ENCODE measurements at places on chromosomes 7 and 10. TPM values are rescaled to one million over a fixed set of nuclear protein-coding genes. Genes with fewer than 3 reads are reported as not detected.

DNA sequence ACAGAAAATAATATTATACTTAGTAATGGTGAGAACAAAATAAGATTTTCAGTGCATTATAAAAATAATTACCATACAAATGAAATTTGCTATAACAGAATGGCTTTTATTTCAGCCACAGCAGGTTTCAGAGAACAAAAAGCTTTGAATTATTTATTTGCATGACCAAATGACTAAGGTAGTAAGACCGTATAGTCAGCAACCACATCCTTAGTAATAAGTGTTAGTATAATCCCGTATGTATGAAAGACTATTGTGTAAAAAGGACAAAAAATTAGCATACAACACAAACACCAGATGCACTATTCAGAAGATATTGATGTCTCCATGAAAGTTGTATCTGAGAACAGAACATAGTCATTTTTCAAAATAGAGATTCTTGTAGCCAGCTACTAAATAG, 12.2 kb downstream of the PDZD8 start:
- H3K36me3 ChIP-seq, result no peaks in the 10 kb centered on the region
- no peaks in the 10 kb centered on the region for H3K27me3 ChIP-seq

Gene PLAU
- total RNA-seq, result 19.5 TPM

GRCh38 chr7:37674531-37674930, 9.0 kb upstream of the GPR141 start:
- H3K4me1 ChIP-seq, result no peaks in the 10 kb centered on the region
- no peaks in the 10 kb centered on the region for H3K36me3 ChIP-seq
- H3K27ac ChIP-seq, result no peak overlapping the region

Gene ABCB4
- total RNA-seq, result 3.0 TPM

DNA sequence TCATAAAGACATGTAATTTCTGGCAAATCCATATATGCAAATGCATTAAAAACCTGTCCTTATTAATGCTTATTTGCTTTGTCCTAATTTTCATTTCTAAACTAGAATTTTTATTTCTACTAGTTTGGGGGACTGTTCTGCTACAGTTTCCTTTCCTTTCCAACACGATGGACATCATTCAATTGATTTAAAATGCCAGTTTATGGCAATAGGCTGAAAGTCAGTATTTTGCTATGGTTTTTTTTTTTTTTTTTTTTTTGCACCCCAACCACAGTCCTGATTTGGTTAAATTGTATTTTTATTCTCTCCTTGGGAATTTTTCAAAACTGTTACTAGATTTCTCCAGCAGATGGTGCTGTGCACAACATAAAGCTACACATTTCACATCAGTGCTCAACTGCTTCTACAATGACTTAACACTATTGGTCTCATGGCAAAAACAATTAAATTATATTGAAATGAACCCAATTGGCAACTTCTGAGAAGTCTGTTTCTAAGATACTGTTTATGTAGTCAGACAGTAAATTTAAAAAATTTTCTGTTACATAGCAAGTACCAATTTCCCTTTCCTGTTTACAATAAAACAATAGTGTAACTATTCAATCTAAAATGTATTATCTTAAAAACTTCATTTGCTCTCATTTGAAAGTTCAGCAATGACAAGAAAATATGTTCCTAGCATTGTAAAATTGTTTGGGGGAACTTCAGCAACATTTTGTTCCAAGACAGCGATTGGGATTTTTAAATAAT, 193.8 kb upstream of the CCDC6 start:
- no peak overlapping the region for H3K27ac ChIP-seq
- H3K27me3 ChIP-seq, result peaks cover 3% of the 10 kb centered on the region
- no peaks in the 10 kb centered on the region for H3K4me1 ChIP-seq

DNA sequence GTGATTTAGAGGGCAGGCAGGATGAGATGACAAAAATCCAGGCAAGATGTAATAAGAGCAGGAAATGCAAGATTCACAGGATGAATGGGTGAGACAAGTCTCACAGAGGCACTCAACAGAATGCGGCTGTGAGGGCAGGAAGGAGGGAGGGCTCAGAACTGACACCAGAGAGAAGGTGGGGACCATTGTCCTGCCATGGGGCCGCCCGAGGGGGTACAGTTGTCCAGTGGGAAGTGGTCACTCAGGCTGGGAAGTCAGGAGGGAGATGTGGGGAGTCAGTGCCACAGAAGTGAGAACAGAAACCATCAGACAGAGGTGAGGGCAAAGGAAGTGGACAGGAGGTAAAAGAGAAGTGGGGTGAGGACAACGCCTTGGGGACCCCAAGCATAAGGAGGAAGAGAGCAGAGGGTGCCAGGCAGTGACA, 8.9 kb downstream of the HIP1 start:
- H3K4me3 ChIP-seq, result no peak overlapping the region
- peaks cover 4% of the 10 kb centered on the region for H3K36me3 ChIP-seq
- H3K27me3 ChIP-seq, result peaks cover 4% of the 10 kb centered on the region

- no peak overlapping the region for H3K27ac ChIP-seq
- no peak overlapping the region for H3K4me3 ChIP-seq
- peaks cover 3% of the 10 kb centered on the region for H3K27me3 ChIP-seq
- no peaks in the 10 kb centered on the region for H3K4me1 ChIP-seq
- DNase-seq, result peak; percentile 65
Measured at GRCh38 chr10:96765406-96766240, 45.3 kb upstream of the PIK3AP1 start.

Gene DMBT1
- 0.49 TPM for total RNA-seq

Gene PVRIG
- not detected for total RNA-seq

- H3K27me3 ChIP-seq, result peaks cover 1% of the 10 kb centered on the region
- no peaks in the 10 kb centered on the region for H3K36me3 ChIP-seq
- no peak overlapping the region for H3K4me3 ChIP-seq
- no peak for DNase-seq
Measured at GRCh38 chr10:82668221-82668895, 793.4 kb downstream of the NRG3 start.

DNA sequence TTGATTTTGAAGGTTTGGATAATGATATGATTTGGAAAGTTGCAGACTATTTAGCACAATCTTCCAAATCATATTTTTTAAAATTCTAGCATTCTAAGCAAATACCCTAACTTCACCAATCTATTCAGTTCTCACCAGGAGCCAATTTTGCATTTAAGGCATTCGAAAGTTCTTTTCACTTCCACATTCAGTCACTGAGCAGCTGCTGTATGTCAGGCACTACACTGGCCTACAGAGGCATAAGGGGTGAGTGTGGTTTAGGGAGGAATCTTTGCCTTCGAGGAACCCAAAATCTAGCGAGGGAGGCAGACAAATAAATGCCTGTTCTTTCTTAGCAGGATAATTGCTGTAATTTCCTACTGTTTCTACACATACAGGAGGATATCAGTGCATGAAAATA, 10.7 kb upstream of the UCN3 start:
- peaks cover 2% of the 10 kb centered on the region for H3K27me3 ChIP-seq
- H3K4me3 ChIP-seq, result no peak overlapping the region
- no peak overlapping the region for H3K27ac ChIP-seq
- no peaks in the 10 kb centered on the region for H3K4me1 ChIP-seq
- no peak for DNase-seq

GRCh38 chr10:110843031-110843430, 28.7 kb upstream of the PDCD4 start:
- peaks cover 16% of the 10 kb centered on the region for H3K4me1 ChIP-seq
- no peak for DNase-seq

DNA sequence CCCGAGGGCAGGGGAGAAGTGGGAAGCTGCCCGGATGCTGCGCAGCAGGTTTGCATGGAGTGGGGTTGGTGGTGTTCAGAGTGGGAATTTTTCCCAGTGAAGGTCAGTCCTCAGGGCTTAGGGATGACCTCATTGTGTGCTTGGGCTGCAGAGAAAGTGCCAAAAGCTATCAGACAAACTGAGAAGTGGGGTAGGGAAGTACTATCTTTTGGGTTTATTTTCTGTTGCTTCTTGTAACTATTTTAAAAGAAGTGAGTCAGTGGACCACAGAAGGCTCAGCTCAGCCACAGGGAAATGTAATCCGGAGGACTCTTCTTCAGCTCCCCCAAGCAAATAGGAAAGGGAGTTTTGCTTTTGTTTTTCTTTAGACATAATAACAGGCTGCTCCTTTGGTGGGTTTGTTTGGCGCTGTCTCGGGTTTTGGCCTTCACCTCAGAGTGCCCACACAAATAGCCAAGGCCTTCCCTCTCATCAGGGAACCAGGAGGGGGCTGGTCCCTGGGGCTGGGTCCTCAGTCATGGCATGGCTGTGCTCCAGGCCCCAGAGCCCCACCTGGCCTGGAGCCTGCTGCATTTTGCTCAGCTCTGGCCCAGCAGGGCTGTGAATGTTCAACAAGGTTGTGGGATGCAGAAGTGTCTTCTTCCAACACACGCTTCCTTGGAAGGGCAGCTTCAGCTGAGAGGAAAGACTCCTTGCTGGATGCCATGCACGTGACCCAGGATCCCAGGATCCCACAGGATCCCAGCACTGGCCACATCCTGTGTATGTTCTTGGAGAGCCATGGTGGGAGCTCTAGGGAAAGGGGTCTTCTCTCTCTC, 5.4 kb upstream of the FAM170B start:
- no peaks in the 10 kb centered on the region for H3K36me3 ChIP-seq
- DNase-seq, result no peak
- peaks cover 3% of the 10 kb centered on the region for H3K4me1 ChIP-seq
- no peak overlapping the region for H3K27ac ChIP-seq
- peaks cover 1% of the 10 kb centered on the region for H3K27me3 ChIP-seq

Gene IPMK
- 5.5 TPM for total RNA-seq

- H3K27ac ChIP-seq, result no peak overlapping the region
- H3K4me1 ChIP-seq, result peaks cover 7% of the 10 kb centered on the region
- no peak overlapping the region for H3K4me3 ChIP-seq
- H3K27me3 ChIP-seq, result peaks cover 52% of the 10 kb centered on the region
- peaks cover 4% of the 10 kb centered on the region for H3K36me3 ChIP-seq
Measured at GRCh38 chr7:96998333-96998732, 7.0 kb upstream of the DLX6 start.
